ENCODE measurements at places on chromosomes 12 and 14.

DNA sequence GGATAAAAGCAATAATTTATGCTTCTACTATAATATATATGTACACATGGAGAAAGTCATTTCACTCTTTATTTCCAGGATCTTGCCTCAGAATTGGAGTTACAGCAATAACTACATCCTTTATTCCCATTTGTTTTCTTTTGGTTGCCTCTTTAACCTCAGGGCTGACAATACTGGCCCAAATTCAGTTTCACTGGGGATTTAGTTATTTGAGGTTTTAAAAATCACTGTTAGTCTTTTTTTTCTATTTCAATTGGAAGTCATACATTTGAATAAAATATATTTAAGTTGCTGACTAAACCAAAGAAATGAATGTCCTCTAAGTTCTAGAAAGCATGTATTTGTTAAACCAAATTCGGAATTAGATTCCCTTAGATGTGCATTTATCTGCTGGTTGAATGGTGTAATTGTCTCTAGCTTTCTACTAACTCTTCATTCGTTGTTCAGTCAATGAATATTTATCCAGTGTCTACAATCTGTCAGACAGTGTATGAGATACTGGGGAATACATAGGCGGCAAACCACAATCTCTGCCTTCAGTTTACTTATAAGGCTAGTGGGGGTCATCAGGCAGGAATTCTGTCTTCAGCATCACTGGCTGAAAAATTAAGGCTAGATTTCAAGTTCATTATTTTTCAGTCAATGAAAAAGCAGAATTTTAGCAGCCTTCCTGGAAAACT, 190.8 kb upstream of the ARHGAP5 start:
- DNase-seq, result no peak

- no peak for DNase-seq
These were observed 8.5 kb upstream of the KRT75 start for GRCh38 chr12:52442600-52443061.

GRCh38 chr14:64444984-64445845, 20.1 kb upstream of the AKAP5 start:
- DNase-seq, result no peak

DNA sequence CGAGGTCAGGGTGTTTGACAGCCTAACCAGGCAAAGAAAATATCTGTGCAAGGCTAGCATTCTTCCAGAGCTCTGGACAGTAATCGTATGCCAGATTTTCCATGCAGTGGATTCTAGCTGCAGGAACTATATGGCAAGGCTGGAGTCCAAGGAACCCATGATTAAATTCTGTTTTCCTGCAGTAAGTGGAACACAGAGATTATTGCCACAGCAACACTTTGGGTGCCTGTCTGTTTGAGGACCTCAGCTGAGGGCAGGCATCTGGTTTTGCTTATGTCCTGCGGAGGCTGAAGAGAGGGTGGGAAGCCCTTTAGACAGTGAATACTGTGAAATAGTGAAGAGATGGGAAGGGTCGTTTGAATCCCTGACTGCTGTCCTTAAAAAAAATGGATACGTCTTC, 104.4 kb downstream of the DAD1 start:
- DNase-seq, result no peak

- DNase-seq, result no peak
These were observed 208.5 kb downstream of the C12orf50 start for GRCh38 chr12:87820524-87821202.

DNA sequence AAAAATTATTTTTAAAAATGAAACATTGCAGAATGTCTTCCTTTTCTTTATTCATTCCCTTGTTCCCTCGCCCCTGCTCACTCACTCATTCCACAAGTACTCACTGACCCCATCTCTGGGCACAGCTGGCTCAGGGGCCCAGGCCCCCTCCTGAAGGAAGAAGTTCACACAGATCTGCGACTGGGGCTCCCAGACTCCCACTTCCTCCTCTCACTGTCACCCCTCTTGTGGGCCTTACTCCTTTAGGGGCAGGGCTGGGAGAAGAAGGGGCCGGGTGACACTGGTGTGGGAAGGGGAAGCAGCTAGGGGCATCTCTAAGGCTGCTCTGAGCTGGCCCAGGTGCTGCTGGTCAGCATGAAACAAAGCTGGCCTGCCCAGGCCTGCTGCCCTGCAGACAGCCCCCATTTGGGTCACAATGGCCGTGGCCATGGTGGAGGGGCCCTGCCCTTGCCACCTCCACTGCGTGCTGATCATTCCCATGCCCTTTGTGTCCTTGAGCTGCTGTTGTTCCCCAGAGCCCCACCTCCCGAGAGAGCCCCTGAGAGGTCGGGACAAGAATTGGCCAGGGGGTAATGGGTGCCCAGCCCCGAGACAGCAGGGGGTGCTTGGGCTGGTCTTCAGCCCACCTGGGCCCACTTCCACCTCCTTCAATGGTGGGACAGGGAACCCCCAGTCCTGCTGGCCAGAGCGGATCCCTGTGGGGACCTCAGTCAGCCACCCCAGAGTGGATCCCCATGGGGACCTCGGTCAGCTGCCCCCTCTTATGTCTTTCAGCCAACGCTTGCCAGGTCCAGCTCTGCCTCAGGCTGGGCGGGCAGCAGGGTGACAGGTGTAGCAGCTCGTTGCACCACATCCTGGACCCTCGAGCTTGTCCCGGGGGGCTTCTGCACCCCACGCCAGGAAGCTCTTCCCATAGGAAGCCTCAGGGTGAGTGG, 212.4 kb upstream of the C14orf180 start:
- no peak for DNase-seq

DNA sequence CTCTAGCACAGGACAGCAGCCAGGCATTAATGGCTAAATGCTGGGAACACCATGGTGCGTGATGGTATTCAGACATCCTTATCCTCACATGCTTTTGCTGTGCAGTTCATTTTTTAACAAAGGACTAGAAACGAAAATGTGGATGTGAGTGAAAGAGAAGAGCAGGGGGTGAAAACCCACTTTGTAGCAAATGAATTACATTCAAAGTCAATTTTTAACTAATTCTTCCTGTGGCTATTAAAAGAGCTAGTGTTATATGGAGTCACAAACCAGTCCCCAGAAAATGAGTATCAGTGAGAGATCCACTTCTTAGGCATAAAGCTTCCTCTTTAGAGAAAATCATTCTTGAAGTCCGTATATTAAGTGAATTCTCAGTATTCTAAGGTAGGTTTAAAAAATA, 592.0 kb upstream of the LMO3 start:
- DNase-seq, result no peak

- no peak for DNase-seq
These were observed 167.5 kb downstream of the BTG1 start for GRCh38 chr12:91978143-91978542.

GRCh38 chr12:11705010-11705409, 55.5 kb downstream of the ETV6 start:
- peak; percentile 47 for DNase-seq

DNA sequence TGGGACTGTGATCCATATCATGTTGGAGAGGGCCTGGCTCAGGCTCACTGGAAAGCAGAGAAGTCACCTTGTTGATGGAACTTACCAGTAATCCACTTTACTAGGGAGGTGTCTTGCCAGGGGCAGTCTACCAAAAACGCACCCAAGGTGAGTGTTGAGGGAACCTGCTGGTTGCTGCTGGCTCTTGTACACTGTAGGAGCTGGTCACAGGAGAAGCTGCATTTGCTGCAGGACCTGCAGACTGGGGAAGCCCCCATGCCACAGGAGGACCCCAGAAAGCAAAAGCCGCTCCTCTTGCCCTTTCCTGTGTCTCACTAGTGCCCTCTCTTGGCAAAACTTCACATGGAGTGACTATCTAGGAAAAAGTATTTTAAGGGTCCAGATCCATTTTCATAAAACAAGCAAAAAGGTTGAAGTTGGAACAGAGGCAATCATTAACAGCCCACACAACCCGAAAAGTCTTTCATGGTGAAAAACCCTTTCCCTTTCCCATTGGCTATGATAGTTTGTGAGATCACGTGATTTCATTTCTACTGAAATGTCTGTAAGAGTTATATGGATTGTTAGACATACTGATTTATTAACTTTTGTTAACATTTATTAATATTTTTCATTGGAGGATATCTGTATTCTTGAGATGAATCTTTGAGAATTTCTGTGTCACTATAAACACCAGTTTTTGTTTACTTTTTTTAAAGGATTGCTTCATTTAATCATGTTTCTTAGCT, 59.2 kb downstream of the RASSF8 start:
- DNase-seq, result no peak

- no peak for DNase-seq
These were observed 24.7 kb upstream of the DNAAF2 start for GRCh38 chr14:49659526-49660455.

DNA sequence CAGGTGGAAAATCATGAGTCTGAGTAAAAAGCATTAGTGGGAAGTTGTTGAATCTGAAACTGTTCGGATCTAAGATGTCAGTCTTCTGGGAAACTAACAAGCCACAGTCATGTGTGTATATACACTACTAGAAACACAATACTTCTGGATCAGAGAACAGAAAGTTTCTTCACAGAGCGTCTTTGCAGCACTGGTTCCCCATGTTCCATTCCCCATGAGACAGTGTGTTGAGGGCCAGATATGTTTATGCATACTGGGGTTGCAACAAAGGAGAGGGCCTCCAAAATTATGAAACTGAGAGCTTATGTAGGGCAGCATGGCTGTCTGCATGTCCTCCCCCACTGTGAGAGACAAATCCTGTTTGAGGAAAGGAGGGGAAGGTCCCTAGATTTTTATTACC, 295.0 kb upstream of the NAV3 start:
- DNase-seq, result no peak

DNA sequence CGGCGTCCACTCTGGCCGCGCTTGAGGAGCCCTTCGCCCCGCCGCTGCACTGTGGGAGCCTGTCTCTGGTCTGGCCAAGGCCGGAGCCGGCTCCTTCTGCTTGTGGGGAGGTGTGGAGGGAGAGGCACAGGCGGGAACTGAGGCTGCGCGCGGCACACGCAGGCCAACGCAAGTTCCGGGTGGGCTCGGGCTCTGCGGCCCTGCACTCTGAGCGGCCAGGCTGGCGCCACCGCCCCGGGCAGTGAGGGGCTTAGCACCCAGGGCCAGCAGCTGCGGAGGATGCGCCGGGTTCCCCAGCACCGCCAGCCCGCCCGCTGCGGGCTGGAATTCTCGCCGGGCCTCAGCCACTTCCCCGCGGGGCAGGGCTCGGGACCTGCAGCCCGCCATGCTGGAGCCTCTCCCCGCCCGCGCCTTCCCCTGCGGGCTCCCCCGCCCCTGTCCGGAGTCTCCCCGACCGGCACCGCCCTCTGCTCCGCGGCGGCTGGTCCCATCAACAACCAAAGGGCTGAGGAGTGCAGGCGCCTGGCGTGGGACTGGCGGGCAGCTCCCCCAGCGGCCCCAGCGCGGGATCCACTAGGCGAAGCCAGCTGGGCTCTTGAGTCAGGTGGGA, 921.2 kb upstream of the FOXG1 start:
- no peak for DNase-seq

DNA sequence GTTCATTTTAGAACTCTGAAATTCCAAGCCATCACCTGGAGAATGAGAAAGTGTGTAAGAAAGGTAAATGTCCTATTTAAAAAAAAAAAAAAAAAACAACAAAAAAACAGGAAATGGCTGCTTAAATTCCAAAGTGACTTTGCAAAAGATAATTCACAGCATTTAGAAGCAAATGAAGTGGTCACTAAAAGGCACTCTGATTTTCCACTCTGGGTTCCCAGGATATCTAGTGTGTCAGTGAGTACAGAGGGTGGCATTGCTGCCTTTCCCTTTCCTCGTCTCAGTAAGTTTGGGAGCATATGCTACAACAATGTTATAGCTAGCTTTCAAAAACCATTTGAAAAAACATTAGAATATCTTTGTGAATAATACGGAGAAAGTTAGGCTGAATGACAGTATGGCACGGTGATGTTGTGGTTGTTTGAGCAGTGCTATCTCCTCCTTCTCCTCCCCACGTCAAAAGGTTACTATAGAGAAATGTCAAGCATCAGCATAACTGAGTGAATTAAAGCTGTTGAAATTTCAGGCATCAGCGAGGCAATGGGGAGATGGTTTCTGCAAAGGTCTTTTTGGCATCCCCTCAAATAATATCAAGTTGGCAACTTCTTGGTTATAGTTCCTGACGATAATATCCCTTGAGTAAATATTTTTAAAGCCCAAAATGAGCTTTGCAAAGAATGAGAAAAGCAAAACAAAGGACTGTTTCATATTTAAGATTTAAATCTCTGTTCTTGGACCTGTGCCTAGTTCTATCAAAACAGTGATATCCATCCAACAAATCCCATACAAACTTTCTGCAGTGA, 164.5 kb upstream of the E2F7 start:
- DNase-seq, result no peak

GRCh38 chr14:50836515-50836914, 5.6 kb upstream of the NIN start:
- DNase-seq, result no peak

DNA sequence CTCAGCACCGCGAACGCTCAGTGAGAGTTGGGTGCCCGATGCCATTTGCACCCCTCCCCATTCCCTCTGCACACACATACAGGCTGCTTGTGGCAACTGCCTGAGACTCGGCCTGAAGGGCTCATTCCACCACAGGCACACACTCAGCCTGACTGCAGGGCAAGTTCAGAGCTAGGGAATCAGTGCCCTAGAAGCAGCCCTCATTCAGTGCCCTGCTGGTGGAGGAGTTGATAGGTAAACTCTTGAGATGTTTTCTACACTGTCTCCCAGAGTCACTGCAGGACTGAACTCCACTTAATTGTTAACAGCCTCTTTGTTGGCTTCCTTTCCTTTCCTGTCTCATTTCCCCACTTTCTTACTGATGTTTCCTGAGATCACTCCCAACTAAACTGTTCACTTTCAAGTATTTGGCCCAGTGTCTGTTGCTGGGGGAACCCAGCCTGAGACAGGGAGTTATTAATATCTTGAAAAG, 16.9 kb downstream of the PPP1R36 start:
- DNase-seq, result no peak

GRCh38 chr12:132012919-132013568, 63.3 kb downstream of the EP400 start:
- DNase-seq, result no peak

DNA sequence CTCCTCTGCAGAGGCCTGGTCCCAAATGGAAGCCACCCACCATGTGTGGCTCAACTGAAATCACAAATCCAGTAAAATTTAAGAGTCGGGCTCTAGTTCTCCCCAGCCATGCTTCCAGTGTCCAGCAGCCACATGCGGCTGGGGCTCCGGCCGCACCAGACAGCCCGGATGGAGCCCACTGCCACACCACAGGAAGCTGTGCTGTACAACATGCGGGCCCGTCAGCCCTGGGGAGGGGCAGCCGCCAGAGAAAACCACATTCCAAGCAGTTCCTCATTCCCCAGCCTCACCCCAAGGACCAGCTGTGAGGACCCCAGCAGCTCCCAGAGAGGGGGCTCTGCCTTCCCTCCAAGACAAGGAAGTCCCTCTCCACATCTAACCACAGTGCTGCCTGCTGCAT, 135.0 kb downstream of the NCOR2 start:
- DNase-seq, result peak; percentile 73

DNA sequence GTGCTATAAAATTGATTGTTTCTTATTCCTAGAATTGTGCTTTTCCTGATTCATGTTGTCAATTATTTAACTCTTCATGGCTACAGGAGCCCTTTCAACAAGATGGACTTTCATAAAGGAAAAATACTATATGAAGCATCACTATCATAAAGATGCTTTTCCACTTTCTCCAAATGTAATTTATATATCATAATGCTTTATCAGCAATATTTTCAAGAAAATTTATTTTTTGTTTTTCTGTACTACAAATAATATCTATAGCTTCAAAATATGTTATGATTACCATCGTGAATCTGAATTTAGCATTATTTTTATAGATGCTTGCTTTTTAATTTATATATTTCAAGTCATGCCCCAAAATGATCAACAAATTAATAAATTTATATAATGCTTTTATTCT, 873.5 kb upstream of the LRFN5 start:
- no peak for DNase-seq
